ENCODE measurements at places on chromosomes 3 and 15.
A peak's percentile ranks its signal among the peaks of the same experiment; 100 is the strongest.

GRCh38 chr3:159971311-159971710 lies 17.3 kb upstream of the IL12A start:
- no peak for DNase-seq

DNA sequence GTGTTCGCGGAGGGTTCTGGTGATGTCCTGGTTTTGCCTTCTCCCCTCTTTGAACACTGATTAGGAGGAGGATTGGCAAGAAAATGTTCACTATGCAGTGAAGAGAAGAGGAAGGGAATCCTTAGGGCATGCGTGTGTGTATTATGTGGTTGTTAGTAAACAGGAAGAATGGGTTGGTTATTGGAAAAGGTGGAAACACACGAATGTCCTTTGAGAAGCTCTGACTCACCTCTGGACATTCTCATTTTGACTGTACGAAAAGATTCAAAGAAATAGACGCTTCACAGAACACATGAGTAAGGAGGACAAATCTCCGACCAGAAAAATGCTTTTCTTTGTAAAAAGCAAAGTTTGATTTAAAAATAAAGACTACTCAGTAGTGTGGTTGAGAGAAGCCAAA lies 188.8 kb upstream of the PRICKLE2 start:
- DNase-seq: no peak

DNA sequence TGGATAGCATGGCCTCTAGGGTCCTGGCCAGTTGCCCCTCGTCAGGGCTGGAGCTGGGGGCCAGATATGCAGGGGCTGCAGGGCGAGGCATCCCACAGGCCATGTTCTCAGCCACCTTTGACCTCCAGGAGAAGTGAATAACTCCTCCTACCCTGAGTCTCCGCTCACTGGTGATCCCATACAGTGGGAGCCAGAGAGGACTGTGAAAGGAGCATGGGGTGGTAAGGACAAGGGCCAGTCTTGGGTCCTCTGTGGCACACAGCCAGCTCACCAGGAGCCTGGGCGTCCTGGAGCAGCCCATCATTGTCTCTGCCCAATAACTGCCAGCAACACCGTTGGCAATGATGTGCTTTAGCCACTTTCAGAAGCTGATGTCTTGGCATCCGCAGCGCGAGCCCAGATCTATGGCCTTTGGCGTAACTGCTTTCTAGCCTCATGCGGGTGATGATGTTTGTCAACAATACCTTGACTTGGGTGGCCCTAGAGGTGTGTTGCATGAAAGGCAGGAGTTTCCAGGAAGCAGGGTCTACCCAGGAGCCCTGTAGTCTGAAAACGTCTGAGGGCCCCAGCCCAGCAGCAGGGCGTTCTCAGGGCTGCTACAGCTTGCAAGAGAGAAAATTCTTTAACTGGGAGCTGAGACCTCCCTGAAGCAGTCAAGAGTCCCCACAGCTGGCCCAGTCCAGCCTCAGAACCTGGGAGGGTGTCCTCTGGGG lies 61.1 kb upstream of the IQSEC1 start:
- no peak for DNase-seq

- no peak for DNase-seq
These were observed 212.5 kb downstream of the OSBPL10 start for GRCh38 chr3:31768479-31769125.

DNA sequence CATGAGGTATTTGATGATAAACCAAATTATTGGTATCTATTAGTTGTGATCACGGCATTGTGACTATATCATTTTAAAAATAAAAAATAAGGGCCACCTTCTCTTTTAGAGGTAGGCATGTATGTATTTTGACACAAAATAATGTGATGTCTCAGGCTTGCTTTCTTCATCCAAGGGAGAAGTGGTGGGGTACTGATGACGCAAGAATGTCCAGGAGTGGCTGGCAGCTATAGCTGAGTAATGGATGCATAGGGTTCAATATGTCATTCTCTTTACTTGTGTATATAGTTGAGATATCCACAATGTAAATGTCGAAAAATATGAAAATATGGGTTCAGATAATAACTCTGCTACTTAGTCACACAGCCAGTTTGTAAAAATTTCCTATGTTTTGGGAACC lies 46.8 kb upstream of the NSMCE3 start:
- DNase-seq: no peak

- DNase-seq: no peak
These were observed 200.7 kb downstream of the RPLP1 start for GRCh38 chr15:69653306-69653705.

GRCh38 chr3:195873971-195874370 lies 34.4 kb downstream of the TNK2 start:
- no peak for DNase-seq

DNA sequence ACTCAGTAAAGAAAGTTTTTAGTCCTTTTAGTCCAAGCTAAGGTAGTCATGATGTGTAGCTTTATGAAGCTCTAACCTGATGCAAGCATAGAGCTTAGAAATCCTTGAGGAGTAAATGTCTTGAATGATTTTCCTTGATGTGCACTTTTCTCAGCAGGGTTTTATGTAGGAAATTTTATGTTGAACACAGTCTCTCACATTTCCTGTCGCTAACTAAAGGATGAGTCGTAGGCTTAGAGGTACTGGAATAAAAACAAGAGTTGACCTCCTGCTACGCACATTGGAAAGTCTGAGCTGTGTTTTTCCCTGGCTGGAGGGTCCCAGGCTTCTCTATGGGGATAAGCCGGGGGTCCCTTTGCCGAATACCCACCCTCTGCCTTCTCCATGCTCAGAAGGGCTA lies 34.7 kb upstream of the ZPLD1 start:
- DNase-seq: no peak

- DNase-seq: no peak
These were observed 51.5 kb downstream of the UMPS start for GRCh38 chr3:124781476-124782376.

- no peak for DNase-seq
These were observed 1.1 kb downstream of the DNAJB11 start for GRCh38 chr3:186571644-186572013.

GRCh38 chr15:39495871-39496840 lies 84.7 kb upstream of the THBS1 start:
- DNase-seq: no peak

DNA sequence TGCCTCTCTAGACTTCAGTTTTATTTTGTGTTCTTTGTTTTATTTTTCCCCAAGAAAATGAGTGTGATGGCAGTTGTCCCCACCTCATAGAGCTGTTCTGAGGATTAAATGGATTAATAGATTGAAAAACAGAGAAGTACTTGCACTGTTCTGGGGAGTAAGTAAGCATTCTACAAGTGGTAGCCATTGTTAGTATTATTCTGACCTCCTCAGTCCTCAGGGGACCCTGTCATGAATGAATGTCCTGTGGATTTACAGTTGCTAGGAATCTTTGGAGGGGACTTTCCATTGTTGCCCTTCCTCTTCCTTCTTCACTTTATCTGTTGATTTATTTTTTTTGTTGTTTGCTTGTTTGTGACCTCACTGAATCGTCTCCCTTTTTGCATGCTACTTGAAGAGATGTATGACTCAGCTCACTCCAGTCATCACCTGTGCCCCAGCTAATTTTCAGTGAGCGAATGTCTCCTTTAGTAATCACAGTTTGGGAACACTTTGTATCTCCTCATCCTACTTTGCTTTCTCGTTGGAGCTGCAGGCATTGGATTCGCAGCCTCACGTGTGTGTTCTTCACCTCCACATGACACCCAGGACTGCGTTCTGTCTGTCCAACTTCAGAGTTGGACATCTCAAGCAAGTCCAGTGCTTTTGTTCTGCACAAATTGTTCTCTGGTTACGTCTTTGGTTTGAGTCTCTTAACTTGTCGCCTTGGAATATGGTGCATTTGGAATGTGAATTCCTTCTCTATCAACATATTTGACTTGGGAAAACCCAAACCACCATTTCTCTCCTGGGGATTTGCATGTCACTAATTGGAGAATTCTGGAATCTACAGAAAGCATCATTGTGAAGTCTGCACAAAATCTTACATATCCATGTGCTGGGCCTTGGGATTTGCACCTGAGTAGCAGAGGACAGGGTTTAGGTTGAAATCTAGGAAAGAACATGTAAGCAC lies 54.5 kb downstream of the LRTM1 start:
- no peak for DNase-seq

DNA sequence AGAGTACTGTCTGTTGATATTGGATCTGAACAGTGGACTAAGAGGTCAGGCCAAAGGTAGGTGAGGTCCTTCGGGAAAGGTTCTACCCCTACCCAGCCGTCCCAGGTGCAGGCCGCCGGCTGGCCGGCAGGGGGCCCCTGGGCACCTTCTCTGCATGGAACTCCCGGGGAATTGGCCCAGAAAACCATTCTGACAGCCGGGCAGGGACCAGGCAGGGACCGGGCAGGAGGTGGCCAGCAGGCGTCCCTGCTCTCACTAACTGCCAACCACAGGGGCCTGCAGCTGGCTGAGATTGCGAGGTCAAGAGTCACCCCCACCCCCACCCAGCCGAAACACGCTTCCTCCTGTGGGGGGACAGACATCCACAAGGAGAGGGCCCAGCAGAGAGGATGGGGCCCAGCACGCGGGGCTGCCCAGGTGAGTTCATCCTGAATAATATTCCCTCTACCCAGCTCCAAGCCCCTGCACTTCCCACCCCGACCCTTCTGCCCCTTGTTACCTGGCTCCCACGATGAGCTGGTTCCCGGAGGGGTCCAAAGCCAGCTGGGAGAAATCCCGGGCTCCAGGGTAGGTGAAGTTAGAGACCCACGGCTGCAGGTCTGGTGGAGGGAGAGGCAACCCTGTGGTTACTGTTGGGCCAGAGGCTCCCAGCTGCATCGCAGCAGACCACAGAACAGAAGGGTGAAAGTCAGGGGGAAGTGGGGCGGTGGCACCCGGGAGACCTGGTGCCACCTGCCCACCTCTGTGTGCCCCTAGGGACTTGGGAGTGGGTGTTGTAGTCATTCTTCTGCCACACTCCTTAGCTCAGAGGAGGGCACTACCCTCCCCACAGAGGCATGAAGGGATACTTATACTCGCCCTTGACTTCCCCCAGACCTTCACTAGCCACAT lies 84.4 kb downstream of the SEMA5B start:
- DNase-seq: no peak

DNA sequence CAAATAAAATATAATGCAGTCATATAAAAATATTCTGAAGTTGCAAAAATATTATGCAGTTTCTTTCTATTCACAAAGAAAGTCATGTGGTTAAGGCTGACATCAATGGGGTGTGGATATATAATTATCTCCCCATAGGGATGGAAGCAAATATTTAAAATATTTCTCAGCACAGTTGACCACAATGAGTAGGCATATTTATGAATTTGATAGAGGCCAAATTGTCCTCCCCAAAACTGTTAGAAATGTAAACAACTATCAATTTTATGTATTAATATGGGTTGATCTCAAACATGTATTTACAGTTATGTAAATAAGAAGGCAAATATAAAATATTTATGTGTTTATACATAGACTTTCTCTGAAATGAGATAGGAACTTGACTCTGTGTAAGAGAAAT lies 246.0 kb upstream of the CBLB start:
- DNase-seq: no peak

DNA sequence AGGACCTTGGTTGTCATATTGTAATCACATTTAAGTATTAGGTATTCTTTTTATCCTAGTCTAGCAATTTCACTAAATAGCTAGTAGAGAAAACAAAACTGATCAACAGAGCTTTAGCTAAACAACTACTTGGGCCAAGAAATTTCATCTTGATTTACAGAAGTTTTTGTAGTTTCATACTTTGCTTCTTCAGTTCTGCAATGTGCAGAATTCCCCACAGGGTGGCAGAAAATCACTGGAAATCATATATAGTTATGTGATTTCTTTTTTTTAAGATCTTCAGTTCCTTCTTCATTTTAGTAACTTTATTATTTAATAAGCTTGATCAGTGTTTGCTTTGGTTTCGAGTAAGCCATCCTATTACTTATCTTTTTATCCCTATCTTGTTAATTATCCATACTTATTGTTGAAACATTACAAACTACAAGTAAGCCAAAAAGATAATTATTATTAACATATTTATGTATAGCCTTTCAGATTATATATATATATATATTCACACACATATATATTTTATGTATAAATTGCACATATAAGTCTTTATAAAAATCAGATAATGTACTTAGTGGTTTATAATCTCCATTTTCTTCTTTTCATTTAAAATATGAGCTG lies 2.2 kb upstream of the BNIP2 start:
- no peak for DNase-seq

GRCh38 chr15:77118882-77119321 lies 48.0 kb upstream of the TSPAN3 start:
- peak; percentile 52 for DNase-seq

- DNase-seq: no peak
These were observed 54.8 kb downstream of the LYZL4 start for GRCh38 chr3:42355612-42356011.

DNA sequence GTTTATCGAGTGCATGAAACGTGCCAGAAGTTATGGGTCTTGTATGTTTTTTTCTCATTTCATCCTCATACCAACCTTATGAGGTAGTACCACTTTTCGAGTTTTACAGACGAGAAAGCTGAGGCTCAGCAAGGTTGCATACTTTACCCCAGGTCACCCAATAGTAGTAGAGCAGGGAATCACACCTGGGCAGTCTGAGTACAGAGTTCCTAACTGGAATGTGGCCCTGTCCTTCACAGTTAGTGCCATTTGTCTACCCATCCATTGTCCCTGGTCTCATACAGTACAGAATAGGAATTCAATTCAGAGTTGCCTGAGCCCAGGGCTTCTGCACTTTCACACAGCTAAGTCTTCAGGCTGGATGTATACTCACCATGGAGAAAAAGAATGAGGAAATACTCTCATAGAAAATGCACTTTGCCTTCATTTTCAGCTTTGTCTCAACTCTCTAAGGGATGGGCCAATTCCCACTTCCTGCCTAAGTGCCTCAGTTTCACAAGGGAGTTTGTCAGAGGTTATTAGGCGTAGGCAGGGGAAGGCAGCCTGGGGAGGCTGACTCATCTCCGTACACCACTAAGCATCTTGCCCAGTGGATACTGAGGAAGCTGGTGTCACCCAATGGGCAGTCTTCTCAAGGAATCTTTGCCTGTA lies 93.2 kb downstream of the TMEM212 start:
- DNase-seq: peak; percentile 62

- no peak for DNase-seq
These were observed 8.5 kb downstream of the ANPEP start for GRCh38 chr15:89806210-89806558.

- no peak for DNase-seq
These were observed 95.8 kb downstream of the RAP2B start for GRCh38 chr3:153257673-153258351.

GRCh38 chr3:10428406-10429091 lies 76.8 kb downstream of the ATP2B2 start:
- no peak for DNase-seq

- DNase-seq: no peak
These were observed 292.4 kb downstream of the PDCD6IP start for GRCh38 chr3:34090876-34091275.

GRCh38 chr15:100170291-100171210 lies 171.2 kb downstream of the ADAMTS17 start:
- DNase-seq: no peak

DNA sequence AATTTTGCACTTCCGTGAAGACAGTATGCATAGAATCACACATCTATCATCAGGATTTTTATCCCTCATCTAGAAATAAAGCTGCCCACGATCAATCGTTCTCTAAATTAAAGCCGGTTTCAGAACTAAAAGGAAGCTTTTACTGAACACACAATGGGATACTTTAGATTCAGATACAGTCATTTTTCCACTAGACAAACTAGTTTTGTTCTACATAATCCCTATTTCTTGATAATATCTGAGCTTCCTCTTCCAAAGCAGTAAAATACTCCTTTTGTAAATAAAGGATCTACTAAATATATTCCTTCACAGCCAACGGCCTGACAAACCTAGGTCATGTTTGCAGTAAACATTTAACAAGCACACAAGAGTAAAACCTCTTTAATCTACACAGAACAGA lies 2.0 kb upstream of the GANC start:
- no peak for DNase-seq

GRCh38 chr15:69825941-69826818 lies 271.5 kb downstream of the TLE3 start:
- no peak for DNase-seq

- no peak for DNase-seq
These were observed 697.5 kb upstream of the CBLB start for GRCh38 chr3:106566277-106566676.

Data from AG09309 (cell line).